ENCODE measurements at places on chromosomes 6 and 20.
A peak's percentile ranks its signal among the peaks of the same experiment; 100 is the strongest.

DNA sequence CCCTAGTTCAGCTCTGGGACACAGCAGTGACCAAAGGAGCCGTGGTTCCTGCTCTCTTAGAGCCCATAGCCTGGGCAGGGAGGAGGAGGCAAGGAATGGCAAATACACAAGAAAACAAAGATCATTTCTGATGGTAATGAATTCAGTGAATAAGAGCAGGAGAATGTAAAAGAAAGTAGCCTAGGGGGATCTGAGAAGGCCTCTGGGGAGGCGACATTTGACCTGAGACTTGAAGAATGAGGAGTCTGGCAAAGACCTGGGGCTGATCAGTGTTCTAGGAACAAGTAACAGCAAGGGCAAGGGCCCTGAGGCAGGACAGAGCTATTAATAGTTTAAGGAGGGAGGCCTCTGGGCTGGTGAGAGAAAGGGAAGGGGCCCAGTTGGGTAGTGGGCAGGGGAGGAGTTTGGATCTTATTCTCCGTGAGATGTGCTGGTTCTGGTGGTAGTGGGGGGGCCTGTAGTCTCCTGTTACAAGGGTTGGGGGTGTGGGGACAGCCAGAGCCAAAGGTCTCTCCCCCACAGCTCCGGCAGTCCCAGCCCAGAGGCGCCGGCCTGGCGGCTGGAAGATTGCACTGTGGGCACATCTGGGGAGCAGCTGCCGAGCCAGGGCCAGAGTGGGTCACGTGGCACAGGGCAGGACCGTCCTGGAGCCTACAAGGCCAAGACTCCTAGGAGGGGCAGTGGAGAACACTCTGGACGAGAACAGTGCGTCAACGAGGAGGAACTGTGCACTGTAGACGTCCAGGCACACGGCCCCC is 9.3 kb upstream of the ID1 start:
- no peak for DNase-seq

DNA sequence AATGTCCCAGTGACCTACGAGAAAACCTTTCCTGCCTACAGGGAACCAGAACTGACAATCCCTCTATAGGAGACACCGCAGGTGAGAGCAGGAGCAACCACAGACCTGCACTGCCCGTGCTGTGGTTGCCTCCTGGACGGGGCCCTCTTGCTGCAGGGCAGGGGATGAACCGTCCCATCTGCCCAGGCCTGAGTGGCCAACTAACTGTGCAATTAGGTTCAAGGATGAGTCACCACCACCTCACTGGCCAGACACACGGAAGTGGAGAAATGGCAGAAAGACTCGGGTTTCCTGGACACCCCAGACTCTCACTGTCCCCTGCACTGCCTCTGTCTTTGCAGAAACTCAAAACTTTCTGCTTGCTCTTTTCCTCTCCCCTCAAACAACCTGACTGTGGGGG is 13.8 kb upstream of the HLA-G start:
- DNase-seq = no peak

GRCh38 chr6:166341464-166341863 is 881 bp downstream of the SFT2D1 start:
- peak; percentile 28 for DNase-seq

DNA sequence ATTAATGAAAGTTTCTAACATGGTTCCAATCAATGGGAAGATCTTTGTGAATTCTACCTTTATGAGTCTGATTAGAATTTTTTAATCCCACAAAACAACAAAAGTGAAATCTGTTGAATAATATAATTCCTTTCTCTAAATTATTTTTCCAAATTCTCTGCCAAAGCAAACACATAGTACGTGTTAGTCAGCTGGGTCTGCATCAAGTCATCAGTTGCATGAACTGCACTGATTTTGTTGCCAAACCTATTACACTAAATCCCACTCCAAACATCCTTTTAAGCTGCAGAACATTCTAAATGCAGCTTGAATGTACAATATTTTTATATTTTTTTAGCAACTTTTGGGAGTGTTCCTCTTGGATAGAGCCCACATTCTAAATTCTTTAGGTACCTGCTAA is 199.0 kb upstream of the HSF2 start:
- DNase-seq = no peak

DNA sequence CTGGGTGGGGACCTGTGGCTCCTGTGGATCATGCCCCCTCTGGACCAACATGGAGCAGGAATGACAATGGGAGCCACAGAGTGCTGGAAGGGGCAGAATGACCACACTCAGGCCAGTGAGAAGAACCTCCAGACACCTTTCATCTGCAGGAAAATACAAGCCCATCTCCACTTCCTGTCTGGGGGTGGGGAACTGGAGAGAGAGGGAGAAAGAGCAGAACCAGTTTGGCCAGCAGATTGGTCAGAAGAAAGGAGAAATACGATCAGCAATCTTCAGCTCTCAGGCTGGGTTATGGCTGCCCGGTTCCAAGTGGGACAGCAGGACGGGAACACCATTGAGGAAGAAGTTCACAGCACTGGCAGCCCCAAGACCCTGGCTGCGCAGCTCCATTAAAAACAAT is 37.0 kb downstream of the BMP7 start:
- DNase-seq = no peak

DNA sequence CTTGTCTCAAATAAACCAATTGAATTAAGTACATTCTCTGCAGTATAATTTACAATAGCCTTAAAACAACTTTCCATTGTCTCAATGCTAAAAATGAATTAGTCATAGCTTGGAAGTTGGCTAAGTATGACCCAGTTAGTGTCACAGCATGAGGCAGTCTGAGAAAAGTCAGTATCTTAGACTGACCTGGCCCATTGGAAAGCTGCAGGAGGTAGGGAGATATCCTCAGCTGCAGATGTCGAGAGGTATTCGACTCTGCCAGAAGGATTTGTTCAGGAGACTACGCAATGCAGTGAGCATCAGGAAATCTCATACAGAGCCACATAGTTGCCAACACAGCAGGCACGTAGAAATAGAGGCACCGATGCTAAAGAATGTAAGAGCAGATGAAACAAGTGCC is 350.9 kb upstream of the NRSN1 start:
- DNase-seq = no peak

GRCh38 chr6:15533379-15534026 is 129.3 kb downstream of the DTNBP1 start:
- DNase-seq = no peak

GRCh38 chr20:3987296-3987695 is 28.1 kb downstream of the RNF24 start:
- DNase-seq = no peak

DNA sequence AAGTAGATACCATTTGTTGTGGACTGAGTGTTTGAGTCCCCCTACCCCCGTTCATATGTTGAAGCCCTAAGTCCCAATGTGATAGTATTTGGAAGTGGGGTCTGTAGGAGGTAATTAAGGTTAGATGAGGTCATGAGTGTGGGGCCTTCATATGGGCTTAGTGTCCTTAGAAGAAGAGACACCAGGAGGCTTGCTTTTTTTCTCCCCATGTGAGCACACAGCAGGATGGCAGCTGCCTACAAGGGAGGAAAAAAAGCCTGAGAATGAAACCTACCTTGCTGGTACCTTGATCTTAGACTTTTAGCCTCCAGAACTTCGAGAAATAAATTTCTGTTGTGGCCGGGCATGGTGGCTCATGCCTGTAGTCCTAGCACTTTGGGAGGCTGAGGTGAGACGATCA is 67.9 kb upstream of the TULP4 start:
- no peak for DNase-seq

GRCh38 chr20:25699914-25700313 is 3.3 kb upstream of the ZNF337 start:
- no peak for DNase-seq

- DNase-seq = no peak
Measured at GRCh38 chr20:9518576-9519175, 4.3 kb downstream of the LAMP5 start.

GRCh38 chr6:12395898-12396297 is 105.7 kb downstream of the EDN1 start:
- DNase-seq = no peak

GRCh38 chr6:11943060-11943459 is 69.1 kb upstream of the HIVEP1 start:
- DNase-seq = no peak

DNA sequence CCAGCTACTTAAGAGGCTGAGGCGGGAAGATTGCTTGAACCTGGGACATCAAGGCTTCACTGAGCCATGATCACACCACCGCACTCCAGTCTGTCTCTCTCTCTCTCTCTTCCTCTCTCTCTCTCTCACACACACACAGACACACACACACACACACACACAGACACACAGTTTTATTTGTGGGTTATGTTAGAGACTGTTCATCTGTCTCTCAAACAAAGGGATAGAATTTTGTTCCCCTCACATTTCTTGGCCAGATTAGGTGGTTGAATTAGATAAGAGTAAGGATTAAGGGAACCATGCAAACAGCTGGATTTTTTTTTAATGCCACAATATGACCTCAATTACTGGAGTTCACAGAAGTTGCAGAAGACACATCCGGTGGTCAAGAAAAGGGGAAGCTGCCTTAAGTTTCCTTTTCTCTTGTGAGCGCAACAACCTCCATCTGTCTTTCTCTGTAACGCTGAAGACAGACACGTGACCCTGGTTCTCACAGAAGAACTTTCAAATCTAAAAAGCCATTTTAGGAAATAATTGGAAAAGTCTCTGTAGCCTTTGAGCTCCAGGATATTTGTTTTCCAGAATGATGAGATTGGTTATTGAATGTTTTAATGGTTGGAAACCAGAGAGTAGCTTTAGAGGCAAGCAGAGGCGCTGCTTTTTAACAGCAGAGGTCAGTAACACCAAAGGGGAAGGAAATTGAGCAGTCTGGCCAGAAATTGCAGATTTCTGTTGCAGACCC is 32.9 kb upstream of the LGSN start:
- DNase-seq = peak; percentile 35

- DNase-seq = no peak
Measured at GRCh38 chr6:28506807-28507475, 8.7 kb downstream of the GPX6 start.

- no peak for DNase-seq
Measured at GRCh38 chr6:1135726-1136414, 176.0 kb upstream of the FOXQ1 start.

DNA sequence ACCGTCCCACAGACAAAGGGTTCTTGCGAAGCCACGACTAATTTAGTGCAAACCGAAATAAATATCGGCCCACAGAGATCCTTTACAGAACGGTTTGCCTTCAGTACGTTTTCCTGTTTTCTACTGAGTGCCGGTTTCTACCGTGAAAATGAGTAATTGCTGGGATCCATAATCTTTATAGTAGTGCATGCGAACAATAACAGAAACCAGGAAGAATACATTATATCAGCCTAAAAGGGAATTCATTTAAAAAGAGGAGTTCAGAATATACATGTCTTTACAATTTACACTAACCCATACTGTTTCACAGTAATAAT is 292 bp upstream of the MTCL3 start:
- no peak for DNase-seq

DNA sequence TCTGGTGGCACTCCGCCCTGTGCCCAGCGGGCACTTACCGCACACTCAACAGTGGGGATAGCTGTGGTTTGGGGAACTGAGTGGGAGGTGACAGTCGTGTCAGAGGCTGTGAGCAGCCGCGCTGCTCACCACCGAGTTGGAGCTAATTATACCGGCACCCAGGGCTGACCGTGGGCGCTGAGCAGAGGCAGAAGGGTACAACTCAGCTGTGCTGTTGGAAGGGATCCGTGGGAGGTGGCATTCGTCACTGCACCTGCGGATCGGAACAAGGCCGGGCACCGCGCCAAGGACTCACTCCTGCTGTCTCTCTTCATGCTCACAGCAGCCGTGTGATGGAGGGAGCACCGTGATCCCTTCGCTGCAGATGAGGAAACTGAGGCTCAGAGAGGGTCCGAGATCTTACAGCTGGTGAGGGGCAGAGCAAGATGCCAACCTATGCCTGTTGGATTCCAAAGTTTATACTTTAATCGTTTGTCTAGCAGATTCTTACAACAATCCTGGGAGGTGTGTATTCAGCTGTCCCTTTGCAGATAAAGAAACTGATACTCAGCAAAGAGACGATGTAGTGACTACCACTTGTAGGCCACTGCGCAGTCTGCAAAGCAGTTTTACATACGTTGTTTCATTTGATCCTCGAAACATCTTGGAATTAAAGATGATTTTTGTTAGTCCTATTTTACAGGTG is 713 bp upstream of the ELMO2 start:
- peak; percentile 40 for DNase-seq

Data from germinal center (tissue), 1 donor.